Stimulated activated CD4-positive, alpha-beta T cell treated with anti-CD3 and anti-CD28 coated beads, Interleukin-1b, Interleukin-23, amount 100 ng/mL, for 1 hour (primary cell): ENCODE measurements at places on chromosomes 1 and 21.

GRCh38 chr1:59404796-59405195 lies 107.9 kb downstream of the FGGY start:
- DNase-seq, result no peak

GRCh38 chr1:180094705-180095295 lies 59.9 kb upstream of the QSOX1 start:
- DNase-seq, result no peak

GRCh38 chr1:193176113-193176512 lies 10.3 kb downstream of the B3GALT2 start:
- no peak for DNase-seq

- no peak for DNase-seq
Observed at GRCh38 chr1:21816602-21817302, 4.7 kb downstream of the LDLRAD2 start.

DNA sequence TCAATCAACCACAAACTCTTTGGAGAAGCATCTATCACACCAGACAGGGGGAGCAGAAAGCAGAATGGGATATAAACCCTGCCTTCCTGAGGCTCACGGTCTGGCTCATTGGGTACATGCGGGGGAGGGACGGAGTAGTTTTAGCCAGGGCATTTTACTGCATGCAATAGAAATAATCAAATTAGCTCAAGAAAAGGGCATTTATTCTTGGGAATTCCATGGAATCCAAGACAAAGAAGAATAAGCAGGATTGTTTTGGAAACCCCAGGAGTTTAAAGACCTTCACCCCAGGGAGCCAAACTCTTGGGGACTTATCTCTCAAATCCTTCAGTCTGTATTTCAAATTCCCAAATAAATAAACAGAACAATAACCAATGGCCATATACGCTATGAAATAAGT lies 5.2 kb upstream of the KAZN start:
- no peak for DNase-seq

DNA sequence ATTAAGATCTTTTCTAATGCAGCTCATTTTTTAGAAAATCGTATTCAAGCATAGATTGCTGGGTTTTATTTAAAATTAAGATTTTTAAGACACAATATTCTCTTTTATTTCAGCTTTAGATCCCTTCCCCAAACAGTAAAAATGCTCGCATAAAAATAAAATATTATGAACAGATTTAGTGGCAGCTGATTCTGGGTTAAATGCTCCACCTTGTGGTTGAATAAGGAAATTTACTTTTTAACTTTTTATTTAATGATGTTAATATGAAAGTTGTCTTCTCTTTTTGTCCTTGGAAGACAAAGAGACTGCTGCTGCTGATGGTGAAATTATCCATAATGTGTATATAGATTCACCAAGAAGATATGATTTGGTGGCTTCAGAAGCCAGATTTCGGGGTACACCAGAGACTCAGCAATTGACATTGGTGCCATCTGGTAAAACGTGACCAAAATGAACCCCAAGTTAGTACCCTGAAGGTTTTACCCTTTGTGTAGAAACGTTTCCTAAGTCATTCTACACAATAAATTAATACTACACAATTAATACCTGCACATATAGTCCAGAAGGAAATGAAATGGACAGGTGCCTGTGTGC lies 128.0 kb downstream of the ADAMTS1 start:
- no peak for DNase-seq

DNA sequence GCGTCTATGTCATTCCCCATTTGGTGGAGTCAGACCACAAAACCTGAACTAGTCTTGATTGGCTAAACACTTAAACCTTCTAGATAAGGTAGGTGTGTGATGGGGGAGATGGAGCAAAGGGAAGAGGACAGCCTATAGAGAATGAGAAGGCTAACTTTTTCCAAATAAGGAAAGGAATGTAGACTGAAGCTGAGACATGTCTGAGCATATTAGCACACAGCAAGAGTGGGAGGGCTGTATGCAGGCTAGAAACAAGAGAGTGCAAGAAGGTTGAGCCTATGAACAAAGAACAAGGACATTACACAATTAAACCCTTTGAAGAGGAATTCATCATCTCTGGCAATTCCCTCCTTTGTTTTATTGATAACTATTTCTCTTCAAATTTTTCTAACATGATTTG lies 89.2 kb upstream of the OLFM3 start:
- no peak for DNase-seq

GRCh38 chr1:116415699-116416533 lies 42.9 kb downstream of the ATP1A1 start:
- no peak for DNase-seq

GRCh38 chr1:68120136-68120791 lies 69.8 kb upstream of the DIRAS3 start:
- no peak for DNase-seq

GRCh38 chr1:33332357-33332789 lies 11.5 kb upstream of the A3GALT2 start:
- no peak for DNase-seq

GRCh38 chr1:167249702-167250101 lies 29.0 kb downstream of the POU2F1 start:
- DNase-seq, result no peak

DNA sequence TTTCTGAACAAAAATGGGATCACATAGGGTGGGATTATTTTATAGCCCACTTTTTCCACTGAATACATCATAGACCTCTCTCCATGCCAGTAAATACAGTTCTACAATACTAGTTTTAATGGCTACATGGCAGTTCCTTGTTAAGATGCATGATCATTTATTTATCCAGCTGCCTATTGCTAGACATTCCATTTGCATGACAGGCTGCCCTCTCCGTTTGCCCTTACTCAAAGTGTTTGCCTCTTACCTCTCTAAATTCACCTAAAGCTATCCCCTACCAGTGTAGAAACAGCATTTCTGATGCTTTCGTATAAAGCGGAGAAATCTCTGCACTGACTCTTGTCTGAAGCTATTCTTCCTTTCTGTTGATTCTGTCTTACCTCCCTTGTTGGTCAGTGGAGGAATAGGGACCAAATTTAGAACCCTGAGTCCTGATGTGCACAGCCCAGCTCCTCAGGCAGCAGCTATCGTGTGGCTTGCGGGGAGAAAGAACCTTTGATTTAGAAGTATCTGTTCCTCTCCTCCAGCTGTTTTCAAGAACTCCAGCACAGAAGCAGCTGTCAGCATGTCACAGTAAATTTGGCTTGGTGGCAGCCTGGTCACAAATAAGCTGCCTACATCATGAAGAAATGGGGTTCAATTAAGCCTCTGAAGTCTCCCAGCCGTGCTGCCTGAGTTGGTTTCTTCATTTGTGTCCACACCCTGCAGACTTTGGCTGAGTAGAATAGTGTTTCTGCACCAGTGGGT lies 337.3 kb downstream of the PRDM2 start:
- DNase-seq, result no peak

GRCh38 chr1:5637171-5637570 lies 355.1 kb downstream of the NPHP4 start:
- no peak for DNase-seq

DNA sequence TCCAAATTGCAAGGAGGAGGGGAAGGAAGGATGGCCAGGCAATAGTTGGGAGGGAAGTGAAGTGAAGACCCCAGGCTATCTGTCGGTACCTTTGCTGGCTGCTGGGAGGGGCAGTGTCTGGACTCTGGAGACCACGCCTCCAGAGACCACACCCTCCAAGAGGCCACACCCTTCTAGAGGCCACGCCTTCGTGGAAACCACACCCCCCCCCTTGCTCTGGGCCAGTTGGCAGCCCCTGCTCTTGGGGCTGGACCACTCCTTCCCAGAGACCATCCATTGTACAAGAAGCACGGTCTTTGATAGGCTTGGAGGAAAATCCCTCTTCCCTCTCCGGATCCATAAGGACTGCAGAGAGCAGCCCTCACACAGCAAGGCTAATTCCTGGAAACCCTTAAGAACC lies 73.1 kb downstream of the RYR2 start:
- DNase-seq, result no peak

GRCh38 chr1:205933671-205934618 lies 9.3 kb downstream of the SLC26A9 start:
- no peak for DNase-seq

DNA sequence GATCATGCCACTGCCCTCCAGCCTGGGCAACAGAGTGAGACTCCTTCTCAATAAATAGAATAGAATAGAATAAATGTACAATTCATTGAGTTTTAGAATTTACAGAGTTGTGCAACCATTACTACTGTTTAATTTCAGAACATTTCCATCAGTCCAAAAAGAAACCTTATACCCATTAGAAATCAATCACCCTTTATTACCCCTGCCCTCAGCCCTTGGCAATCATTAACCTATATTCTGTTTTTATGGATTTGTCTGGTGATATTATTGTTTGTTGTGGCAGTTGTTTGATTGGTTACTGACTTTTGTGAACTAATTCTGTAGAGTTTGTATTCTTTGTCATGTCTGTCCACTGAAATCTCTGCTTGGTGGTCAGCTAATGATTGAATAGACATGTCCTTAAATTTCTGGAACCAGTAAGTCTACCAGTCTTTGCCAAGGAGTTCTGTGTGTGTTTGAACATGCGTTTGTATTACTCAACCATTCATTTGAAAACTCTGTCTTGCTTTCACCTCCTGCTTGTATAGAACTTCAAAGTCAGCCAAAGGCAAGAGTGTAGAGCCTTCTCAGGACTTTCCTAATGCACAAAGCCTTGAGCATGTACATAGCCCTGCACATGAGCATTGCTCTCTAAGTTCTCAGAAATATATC lies 208.8 kb downstream of the GPR52 start:
- DNase-seq, result no peak

- DNase-seq, result no peak
Observed at GRCh38 chr1:93705892-93706500, 24.4 kb upstream of the BCAR3 start.

GRCh38 chr21:42337276-42337675 lies 13.5 kb downstream of the TFF2 start:
- DNase-seq, result no peak

DNA sequence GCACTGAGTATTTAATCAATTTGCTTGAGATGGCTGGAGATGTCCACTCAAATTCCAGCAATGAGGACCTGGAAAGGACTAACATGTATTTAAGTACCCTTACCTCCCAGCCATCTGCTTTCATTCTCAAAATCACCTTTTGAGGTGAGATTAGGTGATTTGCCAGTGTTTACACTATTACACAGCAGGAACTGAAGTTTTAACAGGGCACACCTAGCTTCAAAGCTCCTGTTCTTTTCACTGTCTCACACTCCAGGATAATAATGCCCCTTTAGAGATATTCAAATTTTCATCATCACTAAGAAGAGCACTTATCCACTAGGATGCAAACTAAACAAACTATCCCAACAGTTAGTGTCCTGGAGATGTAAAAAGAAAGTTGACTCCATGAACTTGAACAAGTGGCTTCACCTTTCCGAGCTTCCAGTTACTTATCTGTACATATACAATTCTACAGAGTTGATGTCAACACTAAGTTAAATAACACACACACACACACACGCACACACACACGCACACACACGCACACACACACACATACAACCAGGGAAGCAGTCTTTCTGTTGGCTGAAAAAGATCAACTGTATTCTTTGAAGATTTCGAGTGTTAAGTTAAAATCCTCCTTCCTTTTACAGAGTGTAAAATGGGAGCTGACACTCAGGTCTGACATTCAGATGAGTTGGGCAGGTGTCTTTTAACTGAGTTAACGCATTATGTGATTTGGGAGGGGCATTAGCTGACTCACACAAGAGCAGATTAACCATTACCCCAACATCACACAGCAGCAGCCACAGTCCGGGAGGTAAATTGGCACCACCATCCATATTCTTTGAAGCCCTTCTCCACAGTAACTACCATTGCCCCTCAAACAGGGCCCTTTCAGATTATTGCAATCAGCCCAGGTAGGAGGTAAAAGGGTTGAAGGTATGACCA lies 15.5 kb upstream of the JAK1 start:
- DNase-seq, result no peak

DNA sequence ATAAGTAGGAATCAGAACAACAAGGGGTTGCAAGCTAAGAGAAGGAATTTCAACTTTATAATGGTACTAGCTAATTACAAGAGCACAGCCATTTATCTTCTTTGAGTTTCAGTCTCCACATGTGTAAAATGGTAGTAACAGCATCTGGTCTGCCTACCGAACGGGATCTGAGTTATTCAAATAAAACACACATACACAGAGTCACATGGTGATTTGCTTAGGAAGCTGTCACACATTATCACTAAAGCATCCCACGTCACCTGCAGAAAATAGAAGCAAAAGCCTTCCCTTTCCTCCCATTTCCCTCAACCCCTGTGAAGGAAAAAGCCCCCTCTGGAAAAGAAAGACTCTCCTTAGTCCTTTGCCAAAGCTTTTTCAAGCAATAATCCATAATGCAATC lies 389.7 kb downstream of the OMA1 start:
- no peak for DNase-seq

GRCh38 chr21:33734818-33735217 lies 92.5 kb downstream of the ITSN1 start:
- DNase-seq, result no peak

DNA sequence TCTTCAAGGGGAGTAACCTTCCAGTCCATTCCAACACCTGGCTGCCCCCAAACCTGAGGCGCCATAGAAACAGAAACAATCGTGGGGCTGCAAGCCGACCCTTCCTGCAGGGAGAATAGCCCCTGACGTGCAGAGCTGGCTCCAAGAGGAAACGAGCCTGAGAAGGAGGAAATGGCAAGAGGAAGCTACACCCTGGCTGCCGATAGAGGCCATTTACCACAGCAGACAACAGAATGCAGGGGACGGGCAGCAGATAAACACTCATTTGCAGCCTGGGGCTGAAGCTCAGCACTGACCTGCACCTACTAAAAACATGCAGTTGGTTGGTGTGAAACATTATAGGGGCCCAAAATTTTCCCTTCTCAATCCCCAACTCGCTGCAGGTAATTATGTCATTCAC lies 8.7 kb upstream of the TDRD10 start:
- DNase-seq, result no peak

GRCh38 chr1:235513495-235514366 lies 9.5 kb upstream of the B3GALNT2 start:
- no peak for DNase-seq
